Testis (tissue), 5 donors: ENCODE measurements at places on chromosomes 1 and 21.
A peak's percentile ranks its signal among the peaks of the same experiment; 100 is the strongest.

- DNase-seq, result no peak
Observed at GRCh38 chr1:13784971-13785370, 85.0 kb downstream of the PRDM2 start.

DNA sequence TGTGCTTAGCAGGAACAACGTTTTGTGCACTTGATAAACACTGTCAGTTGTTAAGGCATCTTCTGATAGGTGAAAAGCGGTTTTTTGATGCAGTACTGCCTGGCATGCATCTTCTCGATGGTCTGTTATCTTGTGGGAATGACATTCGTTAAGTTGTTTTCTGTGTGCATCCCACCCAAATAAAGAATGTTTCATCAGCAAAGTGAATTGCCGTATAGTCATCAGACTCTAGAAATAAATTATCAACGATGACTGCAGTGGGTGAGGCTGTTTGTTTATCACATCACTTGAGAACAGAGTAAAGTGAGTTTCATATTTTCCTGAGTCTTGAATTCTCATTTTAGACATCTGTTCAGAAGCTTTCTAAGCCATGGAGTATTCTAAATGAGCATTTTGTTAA lies 34.1 kb downstream of the NFIA start:
- no peak for DNase-seq

GRCh38 chr1:109617291-109617801 lies 2.1 kb downstream of the GNAT2 start:
- no peak for DNase-seq

- DNase-seq, result no peak
Observed at GRCh38 chr1:195748969-195749368, 859.3 kb downstream of the KCNT2 start.

GRCh38 chr1:66396212-66396890 lies 137.6 kb upstream of the SGIP1 start:
- no peak for DNase-seq

GRCh38 chr1:53614231-53615021 lies 124.5 kb downstream of the GLIS1 start:
- peak; percentile 8 for DNase-seq

- peak; percentile 84 for DNase-seq
Observed at GRCh38 chr1:64268653-64269557, 65.5 kb downstream of the UBE2U start.

GRCh38 chr1:230219174-230220067 lies 152.4 kb downstream of the GALNT2 start:
- no peak for DNase-seq

DNA sequence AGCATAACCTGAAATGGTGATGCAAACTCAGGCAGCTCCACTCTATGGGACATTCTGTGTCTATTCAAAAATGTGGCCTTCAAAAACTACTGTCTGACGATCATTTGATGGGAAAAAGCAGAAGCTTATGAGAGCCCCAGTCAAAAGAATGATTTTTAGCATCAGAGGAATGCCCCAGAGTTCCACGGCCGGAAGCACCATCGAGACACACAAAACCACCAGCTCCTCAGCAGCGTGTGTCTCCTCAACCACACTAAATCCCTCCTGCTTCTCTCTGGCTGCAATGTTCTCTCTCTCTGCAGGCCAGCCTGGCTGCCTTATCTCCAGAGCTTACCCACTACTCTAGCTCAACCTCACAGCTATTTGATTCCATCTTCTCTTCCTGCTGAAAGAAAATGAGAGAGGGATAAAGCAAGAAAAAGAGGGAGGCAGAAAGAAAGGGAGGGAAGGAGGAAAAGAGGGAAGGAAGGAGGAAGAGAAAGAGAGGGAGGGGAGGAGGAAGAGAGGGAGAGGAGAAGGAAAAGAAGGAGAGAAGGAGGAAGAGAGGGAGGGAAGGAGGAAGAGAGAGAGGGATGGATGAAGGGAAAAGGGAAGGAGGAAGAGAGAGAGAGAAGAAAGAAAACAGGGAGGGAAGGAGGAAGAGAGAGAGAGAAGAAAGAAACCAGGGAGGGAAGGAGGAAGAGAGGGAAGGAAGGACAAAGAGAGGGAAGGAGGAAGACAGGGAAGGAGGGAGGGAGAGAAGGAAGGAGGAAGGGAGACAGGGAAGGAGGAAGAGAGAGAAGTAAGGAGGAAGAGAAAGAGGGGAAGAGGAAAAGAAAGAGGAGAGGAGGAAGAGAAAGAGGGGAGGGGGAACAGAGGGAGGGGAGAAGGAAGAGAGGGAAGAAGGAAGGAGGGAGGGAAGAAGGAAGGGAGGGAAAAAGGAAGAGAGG lies 33.5 kb upstream of the LAPTM5 start:
- DNase-seq, result no peak

GRCh38 chr1:159214149-159214760 lies 9.6 kb downstream of the ACKR1 start:
- DNase-seq, result peak; percentile 67

GRCh38 chr1:175675017-175675416 lies 68.4 kb downstream of the TNR start:
- no peak for DNase-seq

DNA sequence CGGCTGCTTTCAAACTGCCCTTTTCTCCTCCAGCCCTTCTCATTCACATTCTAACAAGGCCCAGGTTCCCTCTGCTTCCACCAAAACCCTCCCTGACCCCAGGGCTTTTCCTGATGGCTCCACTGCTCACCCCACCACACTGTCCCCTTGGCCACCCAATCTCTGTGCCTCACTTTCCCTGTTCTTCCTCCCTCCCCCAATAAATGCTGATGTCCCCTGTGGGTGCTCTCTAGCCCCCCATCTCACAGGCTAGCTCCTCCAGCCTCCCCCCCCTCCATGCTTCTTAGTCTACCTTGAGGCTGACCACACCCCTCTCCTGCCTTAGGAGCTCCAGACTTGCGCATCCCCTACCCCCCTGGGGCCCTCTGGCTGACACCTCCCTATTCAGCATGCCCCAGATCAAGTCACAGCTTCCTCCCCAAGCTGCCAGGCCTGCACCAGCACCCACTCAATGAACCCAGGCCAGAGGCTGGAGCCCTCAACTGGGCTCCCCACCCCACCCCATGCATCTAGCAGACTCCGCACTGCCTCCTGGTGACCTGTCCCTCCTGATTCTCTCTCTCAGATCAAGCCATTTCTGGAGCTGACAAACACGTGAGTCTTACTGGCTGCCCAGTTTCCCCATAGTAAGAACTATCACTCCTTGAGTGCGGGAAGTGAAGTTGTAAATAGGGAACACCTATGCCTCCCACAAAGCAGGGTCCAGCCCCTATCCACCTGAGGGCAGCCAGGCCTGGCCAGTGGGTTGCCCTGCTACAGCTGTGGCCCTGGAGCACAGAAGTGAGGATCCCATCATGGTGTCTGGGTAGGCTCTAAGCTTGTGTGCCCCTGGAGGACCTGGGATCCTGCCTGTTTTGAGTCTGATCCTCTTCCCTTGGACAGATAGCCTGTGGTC lies 117.9 kb downstream of the DMRTB1 start:
- DNase-seq, result no peak

DNA sequence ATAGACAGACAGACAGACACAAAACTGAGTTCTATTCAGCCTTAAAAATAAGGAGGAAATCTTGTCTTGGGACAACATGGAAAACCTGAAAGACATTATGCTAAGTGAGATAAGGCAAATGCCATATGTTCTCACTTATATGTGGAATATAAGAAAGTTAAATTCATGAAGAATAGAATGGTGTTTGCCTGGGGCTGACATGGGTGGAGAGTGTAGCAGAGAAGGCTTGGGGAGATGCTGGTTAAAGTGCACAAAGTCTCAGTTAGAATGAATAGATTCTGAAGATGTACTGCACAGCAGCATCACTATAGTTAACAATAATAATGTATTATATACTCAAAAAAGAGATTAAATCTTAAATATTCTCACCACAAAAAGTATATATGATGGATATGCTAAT lies 355.5 kb downstream of the LRRIQ3 start:
- no peak for DNase-seq

DNA sequence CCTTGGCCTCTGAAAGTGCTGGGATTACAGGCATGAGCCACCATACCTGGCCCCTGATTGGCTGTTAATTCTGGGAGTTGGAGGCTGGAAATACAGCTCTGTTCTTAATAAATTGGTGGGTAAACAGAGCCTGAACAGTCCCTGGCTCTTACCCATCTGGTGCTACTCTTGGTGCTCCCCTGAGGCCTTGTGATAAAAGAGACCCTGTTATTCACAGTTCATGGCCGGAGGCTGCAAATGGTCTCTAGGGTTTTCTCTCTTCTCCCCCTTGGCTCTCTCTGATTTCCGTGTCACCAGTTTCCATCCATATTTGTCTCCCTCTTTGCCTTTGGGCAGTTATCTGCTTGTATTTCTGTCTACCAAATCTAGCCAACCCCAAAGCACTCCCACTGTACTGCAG lies 17.2 kb downstream of the NFASC start:
- DNase-seq, result no peak

DNA sequence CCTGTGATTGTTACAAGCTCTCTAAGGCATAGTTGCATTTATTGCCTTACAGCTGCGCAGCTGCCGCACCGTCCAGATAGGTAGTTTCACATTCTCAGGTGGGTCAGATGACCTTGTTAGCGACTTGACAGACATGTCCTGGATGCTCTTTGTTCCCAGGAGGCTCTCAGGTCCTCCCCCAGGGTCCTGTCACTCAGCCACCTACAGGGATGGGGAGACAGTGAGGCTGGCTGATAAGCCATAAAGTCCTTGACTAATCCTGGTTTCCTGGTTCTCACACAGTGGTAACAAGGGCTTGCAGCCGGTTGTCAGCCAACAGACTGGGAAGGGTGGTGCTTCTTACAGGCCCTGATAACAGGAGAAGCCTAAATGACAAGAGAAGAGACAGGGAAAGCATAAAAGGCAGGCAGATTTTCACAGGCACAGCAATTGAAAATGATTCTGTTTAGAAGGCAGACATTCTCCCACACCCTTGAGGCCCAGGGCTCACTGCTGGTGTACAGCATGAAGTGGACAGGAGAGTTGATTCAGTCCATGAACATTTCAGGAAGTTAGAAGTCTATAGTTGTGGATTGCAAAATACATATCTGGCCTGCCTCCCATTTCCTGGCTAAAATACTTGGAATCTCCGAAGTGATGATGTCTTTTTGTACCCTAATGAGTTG lies 2.9 kb downstream of the ARF1 start:
- DNase-seq, result no peak

DNA sequence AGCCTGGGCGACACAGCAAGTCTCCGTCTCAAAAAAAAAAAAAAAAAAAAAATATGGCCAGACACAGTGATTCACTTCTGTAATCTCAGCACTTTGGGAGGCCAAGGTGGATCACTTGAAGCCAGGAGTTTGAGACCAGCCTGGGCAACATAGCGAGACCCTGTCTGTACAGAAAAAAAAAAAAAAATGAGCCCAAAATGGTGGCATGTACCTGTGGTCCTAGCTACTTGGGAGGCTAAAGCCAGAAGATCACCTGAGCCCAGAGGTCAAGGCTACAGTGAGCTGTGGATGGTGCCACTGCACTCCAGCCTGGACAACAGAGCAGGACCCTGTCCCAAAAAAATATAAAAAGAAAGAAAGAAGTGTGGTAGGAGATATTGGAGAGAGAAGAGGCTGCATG lies 1.7 kb upstream of the TESK2 start:
- DNase-seq, result no peak

DNA sequence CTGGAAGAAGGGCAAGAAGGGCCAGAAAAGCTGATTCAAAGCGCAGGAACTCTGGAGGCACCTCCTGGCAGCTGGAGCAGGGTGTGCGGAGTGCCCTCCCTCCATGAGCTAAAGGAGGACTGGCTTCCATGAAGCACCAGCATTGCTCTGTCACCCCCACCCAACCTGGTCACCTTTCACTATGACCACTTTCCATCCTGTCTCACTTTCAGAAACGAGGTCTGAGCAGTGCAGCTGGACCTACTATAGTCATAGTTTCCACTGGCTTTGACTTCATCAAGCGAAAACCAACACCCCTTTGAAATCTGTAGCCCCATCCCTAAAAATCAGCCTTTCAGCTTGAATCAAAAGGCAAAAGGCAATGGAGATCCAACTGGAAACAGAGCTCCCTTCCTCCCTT lies 84.8 kb upstream of the CACNA1E start:
- no peak for DNase-seq

GRCh38 chr1:1287288-1288110 lies 7.3 kb downstream of the SCNN1D start:
- DNase-seq, result no peak

- DNase-seq, result no peak
Observed at GRCh38 chr1:200908191-200908868, 13.6 kb downstream of the INAVA start.

- DNase-seq, result no peak
Observed at GRCh38 chr1:80044662-80045061, 1038.1 kb upstream of the ADGRL4 start.

DNA sequence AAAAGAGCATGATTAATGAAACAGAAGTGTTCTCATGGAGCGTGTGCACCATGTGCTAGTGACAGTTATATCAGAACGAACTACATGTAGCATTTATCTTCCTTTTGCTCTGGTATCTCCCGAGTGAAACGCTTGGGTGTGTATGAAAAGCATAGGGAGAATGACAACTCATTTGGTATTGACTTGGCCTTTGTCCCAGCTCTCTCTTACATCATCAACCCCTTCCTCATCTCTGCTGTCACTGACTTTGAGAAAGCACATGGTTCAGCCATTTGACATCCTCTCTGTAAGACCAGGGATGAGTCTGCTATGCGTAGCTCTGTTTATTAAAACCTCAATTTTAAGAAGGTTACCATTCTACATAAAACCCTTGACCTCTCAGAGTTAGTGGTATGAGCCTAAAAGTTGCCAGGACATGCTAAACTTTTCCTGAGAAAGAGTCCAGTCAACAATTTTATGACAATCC lies 201.0 kb downstream of the NRIP1 start:
- no peak for DNase-seq

- DNase-seq, result peak; percentile 77
Observed at GRCh38 chr21:46038871-46039397, 57.4 kb downstream of the COL6A1 start.

DNA sequence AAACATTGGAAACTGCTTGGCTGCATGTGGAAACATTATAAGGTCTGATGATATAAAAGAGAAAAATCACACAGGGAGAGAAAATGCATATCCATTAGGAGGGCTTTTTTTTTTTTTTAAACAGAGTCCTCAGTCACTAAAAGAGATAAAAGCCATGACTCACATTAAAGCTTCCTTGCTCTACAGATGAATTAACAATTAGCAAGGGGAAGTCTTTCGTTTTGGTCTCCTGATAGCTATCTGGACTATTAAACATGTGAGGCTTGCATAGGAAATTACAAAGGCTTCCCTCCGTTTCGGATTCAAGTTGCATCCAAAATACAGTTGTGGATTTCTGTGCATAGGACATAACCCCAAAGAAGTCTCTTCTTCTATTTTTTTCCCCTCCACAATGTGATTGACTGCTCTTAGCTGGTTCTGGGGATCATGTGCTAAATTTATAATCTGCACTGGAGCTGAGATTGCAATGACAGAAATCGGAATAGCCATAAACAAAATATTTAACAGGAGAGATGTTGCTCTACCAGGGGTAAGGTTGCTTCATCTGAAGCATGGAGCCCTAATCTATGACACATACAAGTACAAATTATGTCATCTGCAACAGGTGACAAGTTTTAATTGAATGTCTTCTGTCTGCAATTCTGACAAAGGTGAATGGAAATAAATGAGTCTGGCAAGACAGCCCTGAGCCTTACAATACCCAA lies 146.8 kb downstream of the ESRRG start:
- no peak for DNase-seq

- no peak for DNase-seq
Observed at GRCh38 chr1:218108034-218108433, 177.1 kb upstream of the RRP15 start.
